ENCODE measurements at places on chromosomes 2 and 18.

GRCh38 chr2:28436525-28437051, 43.9 kb downstream of the FOSL2 start:
- DNase-seq, result no peak

DNA sequence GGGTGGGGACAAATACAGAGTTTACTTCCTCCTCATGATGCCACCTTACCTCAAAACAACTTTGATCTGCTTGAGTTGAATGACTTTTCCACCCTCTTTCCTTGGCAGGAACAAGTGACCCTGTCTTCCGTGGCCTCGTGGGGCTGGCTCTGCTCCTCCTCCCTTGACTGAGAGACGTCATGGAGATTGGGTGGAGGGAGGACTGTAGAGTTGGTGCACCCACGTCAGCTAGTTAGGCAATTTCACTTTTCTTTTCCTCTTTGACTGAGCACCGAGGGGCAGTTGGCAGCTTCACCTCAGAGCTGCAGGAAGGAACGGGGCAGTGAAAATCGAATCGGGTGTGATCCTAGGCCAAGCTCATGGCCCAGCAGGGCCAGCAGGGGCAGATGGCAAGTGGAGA, at the start of gene SP140:
TSS of gene SP140 (plus strand) at position 251 of the 400 bp plus-strand sequence. CDS start at position 360, 109 bp downstream.
- DNase-seq, result no peak

GRCh38 chr2:46258937-46259776, 38.0 kb upstream of the EPAS1 start:
- no peak for DNase-seq

- no peak for DNase-seq
Measured at GRCh38 chr2:30368258-30368657, 78.8 kb upstream of the LCLAT1 start.

GRCh38 chr2:106160786-106161261, 33.3 kb downstream of the UXS1 start:
- no peak for DNase-seq

DNA sequence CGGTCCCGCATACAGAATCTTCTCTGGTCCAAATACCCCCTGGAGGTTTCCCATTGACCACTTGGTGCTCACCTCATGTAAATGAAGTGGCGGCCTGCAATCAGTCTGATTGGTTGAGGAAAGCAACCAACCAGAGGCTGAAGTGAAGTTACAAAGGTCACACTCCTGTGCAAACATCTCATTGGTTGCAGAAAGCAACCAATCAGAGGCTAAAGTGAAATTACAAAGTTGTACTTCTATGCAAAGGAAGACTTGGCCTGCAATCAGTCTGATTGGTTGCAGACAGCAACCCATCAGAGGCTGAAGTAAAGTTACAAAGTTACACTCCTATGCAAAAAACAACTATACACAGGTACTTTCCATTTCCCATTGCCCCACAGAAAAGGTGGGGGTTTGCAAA, 2.5 kb upstream of the SP100 start:
- no peak for DNase-seq

DNA sequence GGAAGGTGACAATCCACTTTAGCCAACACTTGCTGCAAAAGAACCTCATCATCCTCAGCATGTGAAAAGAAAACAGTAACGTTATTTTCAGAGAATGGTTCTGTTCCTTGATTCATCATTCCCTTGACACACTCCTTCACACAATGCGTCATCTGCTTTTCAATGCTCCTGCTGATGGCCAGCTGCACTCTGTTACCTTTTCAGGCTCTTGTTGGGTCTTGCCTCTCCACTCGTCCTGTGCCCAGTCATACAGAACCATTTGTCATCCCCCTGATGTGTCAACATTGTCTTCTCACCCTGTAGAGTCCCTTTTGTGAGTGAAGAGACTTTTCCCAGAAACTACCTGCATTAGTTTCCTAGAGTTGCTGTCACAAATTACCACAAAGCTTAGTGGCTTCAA, 12.2 kb upstream of the DTNA start:
- no peak for DNase-seq

DNA sequence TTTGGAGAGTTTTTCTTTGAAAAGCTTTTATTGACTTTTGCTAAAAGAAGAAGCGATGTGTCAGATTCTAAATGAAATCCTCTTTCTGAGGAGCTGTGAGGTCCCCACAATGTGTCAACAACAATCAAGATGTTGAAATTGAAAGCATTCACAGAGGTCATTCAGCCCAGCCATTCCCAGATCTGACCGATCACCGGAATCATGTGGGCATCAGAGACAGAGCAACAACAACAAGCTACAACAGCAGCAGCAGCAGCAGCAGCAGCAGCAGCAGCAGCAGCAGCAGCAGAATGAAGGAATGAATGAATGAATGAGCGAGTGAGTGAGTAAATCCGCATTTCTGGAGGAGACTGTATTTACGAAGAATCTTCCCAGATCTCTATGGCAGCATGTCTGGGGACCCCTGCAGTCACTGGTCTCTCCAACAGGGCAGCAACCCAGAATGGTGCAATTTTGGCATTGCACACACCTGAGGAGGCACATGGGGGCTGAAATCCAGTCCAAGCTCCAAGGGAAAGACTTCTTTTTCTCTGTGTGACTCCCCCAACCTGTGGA, 299.0 kb downstream of the MYCN start:
- no peak for DNase-seq

DNA sequence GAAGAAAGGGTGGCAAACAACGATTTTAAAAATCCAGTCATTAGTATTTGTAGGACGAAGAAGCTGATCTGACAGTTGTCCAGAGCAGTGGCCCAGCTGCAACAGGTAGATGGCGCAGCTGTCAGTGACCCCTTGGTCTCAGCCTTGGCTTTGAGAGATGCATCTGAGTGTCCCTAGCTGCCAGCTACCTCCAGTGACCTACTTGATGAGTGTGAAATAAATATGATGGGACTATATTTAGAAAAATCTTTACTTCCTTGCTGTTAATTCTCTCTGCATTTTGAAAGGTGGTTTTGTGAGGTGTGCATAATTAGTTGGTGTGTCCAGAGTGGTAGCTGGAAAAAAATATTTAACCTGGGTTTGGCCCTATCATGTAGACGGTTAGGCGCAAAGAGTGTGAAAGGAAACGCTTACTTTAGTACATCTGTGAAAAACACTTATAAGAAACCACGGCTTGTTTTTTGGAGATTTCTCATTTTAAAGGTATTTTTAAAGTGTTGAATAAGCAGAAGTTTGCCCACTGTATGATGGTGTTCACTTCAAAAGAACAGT, 963 bp downstream of the INPP1 start:
- DNase-seq, result peak; percentile 43

DNA sequence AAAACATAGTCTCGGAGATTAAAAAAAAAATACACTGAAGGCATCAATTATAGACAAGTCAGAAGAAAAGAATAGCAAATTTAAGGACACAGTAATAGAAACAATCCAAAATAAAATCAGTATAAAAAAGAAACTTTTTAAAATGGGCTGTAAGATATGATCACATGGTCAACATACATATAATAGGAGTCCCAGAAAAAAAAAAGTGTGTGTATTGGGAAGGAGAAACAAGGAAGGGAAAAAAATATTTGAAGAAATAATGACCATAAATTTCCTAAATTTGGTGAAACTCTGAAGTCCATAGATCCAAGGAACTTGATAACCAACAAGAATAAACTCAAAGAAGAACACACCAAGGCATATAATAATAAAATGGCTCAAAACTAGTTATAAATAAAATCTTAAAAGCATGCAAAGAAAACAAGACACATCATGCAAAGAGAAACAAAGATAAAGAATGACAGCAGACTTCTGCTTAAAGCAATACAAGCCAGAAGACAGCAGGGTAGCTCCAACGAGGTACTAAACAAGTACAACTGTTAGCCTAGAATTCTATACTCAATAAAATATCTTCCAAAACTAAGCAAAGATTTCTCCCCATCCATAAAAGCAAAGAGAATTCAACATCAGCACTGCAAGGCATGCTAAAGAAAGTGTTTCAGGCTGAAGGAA, 115.1 kb downstream of the NBAS start:
- no peak for DNase-seq

- DNase-seq, result no peak
Measured at GRCh38 chr2:9251154-9252001, 44.8 kb downstream of the ASAP2 start.

All from HEK293T (cell line).